ENCODE measurements at places on chromosomes 4 and X.
A peak's percentile ranks its signal among the peaks of the same experiment; 100 is the strongest.

DNA sequence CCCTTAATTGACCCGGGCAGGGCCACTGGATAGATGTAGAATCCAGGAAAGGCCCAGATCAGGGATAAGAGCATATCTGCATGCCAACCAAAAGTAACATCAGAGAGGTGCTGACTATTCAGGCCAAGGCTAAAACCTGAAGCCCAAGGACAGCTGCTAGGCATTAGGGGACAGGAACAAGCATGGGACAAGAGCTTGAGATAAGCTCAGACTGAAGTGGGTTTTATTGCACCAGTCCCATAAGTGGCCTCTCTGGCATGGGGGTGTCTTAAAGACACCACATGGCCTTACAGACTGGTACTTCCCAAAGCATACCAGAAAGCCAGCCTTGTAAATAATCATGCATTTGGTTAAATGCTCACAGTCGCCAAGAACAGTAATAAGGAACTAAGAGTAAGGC lies 376.1 kb downstream of the FBXW7 start:
- DNase-seq: no peak

DNA sequence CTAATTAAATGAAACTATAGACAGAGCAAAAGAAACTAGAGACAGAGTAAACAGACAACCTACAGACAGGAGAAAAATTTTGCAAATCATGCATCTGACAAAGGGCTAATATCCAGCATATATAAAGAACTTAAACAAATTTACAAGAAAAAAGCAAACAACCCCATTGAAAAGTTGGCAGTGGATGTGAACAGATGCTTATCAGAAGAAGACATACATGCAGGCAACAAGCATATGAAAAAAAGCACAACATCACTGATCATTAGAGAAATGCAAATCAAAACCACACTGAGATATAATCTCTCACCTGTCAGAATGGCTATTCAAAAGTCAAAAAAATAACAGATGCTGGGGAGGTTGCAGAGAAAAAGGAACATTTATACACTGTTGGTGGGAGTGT lies 14.8 kb downstream of the ZNF280C start:
- no peak for DNase-seq

DNA sequence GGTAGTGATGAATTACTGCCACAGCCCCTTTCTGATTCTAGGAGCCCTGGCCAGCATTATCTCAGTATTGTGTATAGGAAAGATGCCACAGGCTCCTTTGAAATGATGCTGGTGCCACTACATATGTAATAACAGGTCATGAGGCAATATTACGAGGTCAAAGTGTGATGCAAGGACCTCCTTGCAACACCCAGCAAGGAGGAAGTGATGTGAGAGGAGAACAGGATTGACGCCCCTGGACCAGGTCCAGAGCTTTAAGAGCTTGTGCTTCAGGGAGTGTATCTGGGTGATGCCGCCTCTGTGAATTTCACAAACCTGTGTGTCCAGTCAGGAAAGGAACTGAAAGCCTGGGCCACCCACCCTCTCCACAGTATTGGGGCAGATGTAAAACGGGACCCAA lies 261.8 kb downstream of the MID1IP1 start:
- DNase-seq: no peak

DNA sequence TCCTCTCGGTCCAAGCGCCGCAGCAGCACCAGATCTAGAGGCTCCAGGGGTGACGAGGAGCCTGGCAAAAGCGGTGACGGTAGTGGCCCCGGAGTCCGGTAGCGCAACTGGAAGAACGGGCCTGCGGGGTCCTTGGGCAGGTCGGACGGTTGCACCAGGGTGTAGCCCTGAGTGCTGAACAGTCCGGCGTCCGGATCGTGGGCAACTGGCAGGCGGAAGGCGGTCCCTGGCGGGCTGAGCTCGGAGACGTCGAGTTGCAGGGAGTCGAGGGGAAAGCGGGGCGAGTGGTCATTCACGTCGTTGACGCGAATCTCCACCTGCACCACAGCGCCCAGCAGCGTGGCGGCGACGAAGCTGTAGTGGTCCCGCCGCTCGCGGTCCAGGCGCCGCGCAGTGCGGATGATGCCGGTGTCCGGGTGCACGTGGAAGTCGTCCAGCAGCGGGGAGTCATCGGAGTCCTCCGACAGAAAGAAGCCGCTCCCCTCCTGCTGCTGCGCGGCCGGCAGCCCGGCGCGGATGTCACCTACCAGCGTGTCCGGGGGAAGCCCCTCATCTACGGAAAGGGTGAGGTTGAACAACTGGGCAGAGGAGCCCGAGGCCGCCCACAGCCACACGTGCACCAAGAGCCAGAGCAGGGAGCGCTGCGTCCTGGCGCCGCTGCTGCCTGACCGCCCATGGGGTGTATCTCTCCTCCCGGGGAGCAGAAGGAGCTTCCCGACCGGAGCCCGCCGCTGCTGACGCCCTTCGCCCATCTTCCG lies 837 bp downstream of the DCHS2 start:
- no peak for DNase-seq

DNA sequence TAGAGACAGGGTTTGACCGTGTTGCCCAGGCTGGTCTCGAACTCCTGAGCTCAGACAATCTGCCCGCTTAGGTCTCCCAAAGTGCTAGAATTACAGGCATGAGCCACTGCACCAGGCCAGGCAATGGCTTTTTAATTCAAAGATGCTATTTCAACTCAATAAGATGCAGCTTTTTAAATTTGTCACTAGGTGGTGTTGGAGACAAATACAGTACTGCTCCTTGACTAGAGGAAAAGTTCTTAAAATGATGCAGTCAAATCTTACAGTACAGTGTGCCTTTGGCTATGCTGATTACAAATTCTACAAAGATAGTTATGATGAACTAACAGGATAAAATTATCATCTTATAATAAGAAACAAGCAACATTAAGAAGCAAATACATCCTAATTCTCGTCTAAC lies 441.1 kb downstream of the KCNIP4 start:
- peak; percentile 46 for DNase-seq

- no peak for DNase-seq
These were observed 518.3 kb upstream of the ZFP42 start for GRCh38 chr4:187477224-187477623.

- no peak for DNase-seq
These were observed 12.0 kb downstream of the TMEM187 start for GRCh38 chrX:153984351-153985178.

- no peak for DNase-seq
These were observed 94.7 kb upstream of the CXXC4 start for GRCh38 chr4:104589264-104589868.

DNA sequence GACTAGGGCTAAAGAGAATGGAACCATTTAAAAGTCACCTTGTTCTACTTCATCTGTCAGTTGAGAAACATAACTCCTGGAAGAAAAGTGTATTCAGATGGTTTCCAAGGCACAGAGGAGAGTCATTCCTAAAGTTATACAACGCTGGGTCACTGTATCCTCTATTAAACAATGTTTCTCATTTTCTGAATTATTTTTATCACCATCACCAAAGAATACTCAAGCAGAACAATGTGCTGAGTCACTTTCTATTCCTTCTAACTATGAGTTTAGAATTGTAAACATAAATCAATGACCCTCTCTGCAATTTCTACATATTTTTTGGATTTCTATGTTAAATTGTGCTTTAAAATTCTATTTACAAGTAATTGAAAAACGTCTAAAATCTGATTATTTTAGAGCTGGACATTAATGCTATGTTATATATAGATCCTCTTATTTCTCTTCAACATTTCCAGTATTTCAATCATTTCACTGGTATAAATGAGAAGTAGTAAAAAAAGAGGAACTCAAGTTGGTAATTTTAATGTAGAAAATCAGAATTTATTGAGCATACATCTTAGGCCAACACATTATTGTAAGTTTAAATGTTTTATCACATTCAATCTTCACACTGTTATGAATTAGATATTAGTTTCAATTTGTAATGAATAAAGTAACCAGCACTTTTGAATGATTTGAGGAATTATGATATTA lies 7.5 kb downstream of the DTHD1 start:
- no peak for DNase-seq

GRCh38 chr4:124111922-124112321 lies 600.6 kb downstream of the ANKRD50 start:
- DNase-seq: peak; percentile 61

DNA sequence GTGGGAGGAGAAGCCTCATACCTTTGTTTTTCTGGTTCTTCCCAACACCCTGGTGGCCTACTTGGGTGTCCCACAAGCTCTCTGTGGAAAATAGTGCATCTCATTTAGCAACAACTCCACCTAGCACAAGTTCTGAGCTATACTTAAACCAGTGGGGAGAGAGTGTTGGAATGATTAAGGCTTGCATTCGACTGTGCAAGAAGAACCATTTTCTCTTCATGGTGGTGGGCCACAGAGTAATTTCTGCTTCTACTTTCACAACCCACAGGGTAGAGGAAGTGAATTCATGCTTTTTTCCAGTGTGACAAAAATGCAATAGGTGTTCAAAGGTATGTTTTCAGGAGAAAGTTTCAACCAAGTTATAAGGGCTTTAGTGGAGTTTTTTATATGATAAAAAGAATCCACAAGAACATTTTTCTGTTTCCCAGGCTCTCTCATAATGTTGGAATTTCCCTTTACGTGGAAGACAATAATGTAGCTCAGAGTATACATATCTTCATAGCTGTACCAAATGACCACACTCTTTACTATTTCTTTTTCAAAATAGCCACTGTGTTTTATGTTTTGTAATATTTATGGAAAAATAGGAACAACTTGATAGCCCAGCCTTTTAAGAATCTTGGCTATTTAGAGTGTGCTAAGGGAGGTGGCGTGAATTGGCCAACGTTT lies 80.3 kb upstream of the HHIP start:
- no peak for DNase-seq

GRCh38 chr4:4693258-4693657 lies 151.4 kb upstream of the STX18 start:
- DNase-seq: no peak

DNA sequence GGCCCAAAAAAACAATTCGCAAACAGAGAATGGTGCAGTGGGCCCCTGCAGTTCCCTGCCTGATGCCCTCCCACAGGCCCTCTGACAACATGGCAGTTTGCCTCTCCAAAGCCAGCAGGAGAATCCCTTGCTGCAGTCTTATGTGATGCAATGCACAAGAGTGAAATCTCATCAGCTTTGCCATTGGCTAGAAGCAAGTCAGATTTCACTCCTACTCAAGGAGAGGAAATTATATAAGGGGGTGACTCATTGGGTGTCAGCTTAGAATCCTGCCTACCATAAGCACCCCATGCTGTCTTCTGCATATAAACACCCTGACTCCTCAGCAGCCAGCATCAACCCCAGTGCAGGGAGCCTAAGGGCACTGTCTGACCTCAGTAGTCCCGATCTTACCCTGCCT lies 157.3 kb upstream of the LDB2 start:
- peak; percentile 58 for DNase-seq

GRCh38 chr4:181541396-181541795 lies 701.8 kb upstream of the TENM3 start:
- DNase-seq: no peak

DNA sequence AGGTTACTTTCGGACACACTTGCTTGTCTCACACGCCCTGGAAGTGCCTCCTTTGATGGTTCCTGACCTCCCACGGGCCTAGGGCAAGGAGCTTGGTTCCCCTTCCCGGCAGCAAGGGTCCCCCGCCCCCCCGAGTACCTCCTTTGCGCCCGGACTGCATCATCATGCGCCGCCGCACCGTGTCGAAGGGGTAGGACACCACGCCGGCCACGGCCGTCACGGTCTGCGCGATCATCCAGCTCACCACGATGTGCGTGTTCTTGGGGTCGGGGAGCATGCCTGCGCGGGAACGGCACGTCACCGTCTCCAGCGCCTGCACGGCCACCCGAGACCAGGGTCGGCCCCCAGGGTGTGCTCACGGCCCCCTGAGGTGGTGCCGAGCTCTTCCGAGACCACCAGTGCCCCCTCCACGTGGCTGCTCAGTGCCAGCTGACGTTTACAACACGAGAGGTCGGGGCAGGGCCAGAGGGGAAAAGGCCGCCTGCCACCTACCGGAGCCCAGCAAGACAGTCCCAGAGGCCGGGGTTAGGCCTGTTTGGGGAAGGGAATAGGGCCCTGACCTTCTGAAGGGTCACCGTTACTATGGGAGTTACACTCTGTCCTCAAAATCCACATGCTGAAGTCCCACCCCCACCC lies 4.7 kb downstream of the SLC25A6 start:
- DNase-seq: peak; percentile 49

- no peak for DNase-seq
These were observed 10.6 kb upstream of the PRDM8 start for GRCh38 chr4:80186676-80187075.

DNA sequence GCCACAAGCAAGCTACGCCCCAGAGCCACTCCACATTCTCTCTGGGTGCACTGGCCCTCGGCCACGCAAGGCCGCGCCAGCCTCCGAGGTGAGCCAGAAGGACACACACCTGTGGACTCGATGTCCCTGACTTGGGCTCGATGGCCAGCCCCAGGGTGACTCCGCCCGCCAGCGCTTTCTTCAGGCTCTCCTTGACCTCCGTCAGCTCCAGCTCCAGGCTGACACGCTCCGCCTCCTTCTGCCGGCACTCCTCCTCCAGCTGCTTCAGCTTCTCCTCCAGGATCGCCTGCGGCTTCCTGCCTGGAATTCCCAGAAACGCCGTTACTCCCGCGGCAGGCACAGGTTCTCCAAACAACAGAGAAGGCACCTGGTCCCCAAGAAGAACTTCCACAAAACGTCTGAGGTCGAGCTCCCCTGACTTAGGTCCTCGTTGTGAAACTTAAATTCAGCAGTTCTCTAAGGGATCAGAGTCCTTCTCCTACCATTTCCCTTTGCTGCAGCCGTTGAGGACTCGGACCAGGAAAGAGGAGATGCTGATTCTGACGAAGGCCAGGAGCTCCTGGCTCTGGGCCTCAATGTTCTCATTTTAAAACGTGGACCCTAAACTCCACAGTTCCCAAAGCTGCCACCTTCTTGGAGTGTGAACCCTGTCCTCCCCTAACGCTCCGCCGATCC lies 166.8 kb downstream of the AFAP1 start:
- DNase-seq: peak; percentile 58

DNA sequence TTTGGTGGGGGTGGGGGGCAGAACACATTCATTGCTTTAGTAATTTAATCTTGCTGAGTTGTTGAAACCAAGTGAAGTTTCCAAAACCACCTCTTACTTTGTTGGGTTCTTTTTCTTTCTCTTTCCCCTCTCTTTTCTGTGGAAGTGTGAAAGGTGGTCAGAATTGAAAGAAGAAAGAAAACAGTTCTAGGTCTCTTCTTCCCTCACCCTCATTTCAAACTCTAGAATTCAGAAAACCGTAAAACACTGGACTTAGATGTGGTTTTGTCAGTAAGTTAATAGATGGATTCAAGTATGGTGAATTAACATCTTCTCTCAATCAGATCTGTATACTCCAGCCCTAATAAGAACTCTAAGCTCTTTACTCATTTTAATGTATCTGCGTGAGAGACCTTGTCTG lies 23.7 kb downstream of the PLP1 start:
- DNase-seq: no peak

DNA sequence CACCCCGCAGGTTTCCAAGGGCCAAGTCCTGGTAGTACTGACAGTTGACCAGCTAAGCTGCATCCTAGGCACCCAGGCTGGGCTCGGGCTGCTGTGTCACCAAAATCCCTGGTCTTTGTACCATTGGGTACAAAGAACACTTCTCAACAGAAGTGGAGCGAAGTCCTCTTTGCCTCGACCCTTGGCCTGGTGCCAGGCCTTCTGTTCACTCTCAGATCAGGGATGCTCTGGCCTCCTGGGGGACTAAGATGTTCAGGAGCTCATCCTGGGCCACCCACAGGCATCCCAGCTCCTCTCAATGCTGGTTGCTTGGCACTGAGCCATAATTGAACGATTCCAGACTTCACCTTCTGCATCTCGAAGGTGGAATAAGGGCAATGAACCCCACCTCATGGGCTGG lies 13.8 kb upstream of the SLC2A9 start:
- peak; percentile 39 for DNase-seq

All from endodermal cell (in vitro differentiated cells).